Coronary artery (tissue), 2 donors: ENCODE measurements at places on chromosomes 2 and 18.

DNA sequence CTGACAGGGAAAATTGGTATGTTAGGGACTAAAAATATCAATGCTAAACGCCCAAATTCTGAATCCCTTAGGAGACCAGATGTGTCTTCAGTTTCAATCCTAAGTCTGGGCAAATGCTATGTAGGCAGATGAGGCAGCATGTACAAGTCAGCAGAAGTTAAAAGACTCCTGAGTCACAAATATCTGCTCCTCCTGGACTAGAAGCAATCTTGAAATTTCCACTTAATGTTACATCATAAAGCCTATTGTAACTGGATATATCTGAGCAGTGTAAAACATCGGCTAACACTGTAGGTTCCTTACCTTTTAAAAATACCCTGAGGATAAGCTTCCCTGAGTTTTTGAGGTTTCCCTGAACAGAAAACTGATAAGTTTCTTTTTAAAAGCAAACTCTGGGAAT, 1087.6 kb upstream of the PIK3C3 start:
- DNase-seq, result no peak

- DNase-seq, result no peak
Measured at GRCh38 chr2:66212749-66213148, 222.2 kb upstream of the MEIS1 start.

- DNase-seq, result no peak
Measured at GRCh38 chr2:28320009-28320365, 72.7 kb upstream of the FOSL2 start.

DNA sequence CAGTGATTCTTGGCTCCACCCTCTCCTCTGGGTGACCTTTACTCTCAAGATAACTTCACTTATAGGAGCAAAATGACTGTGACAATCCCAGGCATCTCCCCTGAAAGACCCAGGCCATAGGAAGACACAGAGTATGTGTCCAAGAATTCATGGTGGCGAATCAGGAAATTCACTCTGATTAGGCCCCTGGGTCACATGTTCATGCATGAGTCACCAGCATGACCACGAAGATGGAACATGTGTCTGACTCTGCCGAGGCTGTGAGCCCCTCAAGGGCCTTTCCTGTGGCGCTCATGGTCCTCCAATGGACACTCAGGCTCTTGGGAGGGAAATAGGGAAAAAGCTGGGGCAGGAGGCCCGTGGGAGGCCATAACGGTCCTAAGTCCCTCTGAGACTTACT, 74.0 kb upstream of the TEX51 start:
- no peak for DNase-seq

- no peak for DNase-seq
Measured at GRCh38 chr18:2138552-2138951, 432.8 kb downstream of the METTL4 start.
